ENCODE measurements at places on chromosomes 4 and X.

- DNase-seq, result no peak
Measured at GRCh38 chrX:129842510-129843208, 1.0 kb downstream of the ZDHHC9 start.

DNA sequence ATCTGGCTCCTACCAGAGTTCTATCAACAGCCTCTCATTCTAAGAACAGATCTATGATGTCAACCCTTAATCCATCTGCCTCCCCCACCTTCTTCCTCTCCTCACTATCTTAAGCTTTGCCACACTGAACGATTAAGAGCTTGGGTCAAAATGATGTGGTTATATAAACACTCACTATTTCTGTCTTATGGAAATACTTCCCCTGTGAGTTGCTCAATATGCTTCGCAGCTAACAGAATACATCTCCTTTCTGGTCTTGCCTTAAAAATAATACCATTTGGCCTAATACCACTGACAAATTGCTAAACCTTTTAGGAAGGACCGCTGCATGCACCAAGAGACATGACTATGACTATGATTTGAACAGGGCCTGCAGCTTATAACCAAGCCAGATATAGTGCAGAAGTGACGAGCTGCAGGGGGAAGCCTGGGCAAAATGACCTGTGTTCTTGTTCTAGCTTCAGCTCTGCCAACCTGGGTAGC is 130.9 kb downstream of the RNF150 start:
- DNase-seq, result no peak

DNA sequence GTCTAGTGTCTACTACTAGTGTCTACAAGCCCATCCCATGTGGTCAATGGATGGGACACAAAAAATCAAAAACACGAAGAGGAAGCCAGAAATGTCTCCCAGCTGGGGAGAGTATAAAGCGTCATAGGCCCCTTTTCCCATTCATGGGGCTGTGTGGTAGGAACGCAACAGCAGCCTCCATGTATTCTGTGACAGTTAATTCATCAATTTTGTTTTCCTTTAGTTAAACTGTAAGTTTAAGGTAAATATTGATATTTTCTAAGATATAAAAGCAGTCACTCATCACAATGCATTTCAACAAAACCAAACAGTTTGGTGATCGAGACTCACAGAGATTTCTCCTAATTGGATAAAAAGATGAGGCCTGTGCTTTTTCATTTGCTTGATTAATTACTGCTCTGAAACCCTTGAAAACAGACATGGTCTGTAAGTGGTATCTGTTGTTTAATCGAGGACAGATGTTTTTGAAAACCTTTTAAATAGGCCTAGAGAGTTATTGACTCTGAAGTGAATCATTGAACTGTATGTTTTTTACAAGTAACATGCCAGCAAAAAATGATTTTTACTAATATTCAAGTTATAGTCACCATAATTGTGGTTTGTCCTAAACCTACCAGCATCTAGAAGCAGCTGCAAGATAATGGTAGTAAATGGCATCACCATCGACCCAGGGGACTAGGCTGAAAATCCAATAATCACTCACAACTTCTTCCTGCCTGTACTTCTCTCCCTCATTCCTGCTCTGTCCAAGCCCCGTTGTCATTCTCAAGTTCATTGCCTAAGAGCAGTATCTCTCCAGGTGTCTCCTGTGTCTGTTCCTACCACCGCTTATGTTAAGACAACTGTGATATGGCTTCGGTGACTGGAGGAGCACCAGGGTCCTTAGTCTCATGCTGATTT is 87.7 kb upstream of the SHISA3 start:
- DNase-seq, result no peak

DNA sequence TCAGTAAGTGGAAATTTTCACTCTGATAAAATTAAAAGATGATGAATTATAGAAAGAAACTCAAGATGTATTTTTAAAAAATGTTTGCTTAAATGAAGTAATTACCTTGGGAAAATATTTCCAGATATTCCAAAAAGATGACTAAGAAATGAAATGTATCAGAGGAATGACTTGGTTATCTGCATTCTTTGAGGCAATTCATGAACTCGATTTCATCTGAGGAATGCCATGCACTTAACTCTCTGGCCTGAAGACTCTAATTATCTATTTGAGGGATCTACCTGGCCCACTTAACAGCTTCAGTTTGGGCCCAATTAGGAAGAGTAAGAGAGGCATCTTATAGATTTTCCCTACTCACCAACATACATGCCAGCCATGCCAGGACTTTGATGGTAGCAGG is 182.3 kb downstream of the INPP4B start:
- DNase-seq, result no peak

DNA sequence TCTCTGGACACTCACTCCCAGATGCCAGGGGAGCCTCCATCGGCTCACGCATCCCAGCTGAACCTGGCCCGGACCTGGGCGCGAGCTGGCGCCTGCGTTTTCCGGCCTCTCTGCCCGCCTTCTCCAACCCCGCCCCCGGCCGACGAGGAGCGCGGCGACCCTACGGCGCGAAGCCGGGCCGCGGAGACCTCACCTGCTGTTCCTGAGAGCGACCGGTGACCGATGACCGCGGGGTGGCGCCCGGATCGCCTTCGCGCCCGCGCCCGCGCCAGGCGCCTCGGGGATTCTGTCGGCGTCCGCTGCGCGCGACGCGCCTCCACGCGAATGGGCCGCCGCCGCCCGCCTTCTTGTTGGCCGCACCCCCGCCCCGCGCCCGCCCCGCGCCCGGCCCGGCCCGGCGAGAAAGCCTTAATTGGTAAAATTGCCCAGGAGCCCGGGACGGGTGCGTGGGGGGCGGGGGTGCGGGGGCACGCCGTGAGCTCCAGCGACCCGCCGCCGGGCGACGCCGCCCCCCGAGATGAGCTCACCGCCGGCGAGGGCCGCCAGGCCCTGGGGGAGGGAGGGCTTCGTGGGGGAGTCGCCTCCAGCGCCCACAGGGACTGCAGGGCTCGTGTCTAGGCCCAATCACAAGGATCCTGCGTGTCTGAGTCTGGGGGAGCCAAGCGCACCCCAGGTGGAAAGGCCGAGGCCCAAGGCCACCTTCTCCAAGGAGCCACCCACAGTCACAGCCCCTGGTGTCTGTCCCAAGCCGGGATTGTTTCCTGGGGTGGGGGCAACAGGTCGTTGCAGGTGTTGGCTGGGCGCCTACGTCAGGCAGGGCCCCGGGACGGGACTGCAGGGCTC is at the start of gene FLNA:
FLNA (minus strand) TSS at position 322 of the 843 bp plus-strand sequence. CDS start 3,389 bp downstream, outside the sequence.
- no peak for DNase-seq

DNA sequence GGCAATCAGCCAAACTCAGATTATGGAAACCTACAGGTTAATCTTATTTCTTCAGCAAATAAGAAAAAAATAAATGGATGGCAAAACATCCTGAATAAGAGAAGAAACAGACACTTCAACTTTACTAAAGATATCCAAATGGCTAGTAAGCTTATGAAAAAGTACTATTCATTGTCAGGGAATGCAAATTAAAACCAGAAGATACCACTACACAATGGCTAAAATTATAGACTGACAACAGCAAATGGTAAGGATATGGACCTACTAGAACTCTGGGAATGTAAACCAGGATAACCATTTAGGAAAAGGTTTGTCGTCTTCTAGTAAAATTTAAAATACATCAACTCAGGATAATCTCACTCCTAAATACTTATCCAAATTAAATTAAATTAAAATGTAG is 24.3 kb downstream of the GRSF1 start:
- DNase-seq, result no peak

DNA sequence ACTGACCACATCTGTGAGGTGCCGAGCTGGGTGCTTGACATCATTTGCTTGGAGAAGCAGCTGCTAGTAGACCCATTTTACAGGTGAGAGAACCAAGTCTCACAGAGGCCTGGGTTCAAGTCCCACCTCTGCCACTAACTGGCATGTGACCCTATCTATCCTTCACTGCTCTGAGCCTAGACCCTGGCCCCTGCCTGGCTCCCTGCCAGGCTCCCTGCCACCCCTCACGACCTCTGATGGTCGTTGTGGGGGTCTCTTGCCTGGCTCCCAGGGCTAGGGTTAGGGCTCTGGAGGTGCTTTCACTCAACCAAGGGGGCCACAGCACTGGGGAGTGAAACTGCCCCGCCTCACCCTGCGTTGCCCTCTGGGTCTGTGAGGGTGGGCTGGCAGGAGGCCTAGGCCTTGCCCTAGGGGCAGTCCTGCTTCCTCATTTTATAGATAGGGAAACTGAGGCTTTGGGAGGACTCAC is 7.2 kb upstream of the ADD1 start:
- no peak for DNase-seq

DNA sequence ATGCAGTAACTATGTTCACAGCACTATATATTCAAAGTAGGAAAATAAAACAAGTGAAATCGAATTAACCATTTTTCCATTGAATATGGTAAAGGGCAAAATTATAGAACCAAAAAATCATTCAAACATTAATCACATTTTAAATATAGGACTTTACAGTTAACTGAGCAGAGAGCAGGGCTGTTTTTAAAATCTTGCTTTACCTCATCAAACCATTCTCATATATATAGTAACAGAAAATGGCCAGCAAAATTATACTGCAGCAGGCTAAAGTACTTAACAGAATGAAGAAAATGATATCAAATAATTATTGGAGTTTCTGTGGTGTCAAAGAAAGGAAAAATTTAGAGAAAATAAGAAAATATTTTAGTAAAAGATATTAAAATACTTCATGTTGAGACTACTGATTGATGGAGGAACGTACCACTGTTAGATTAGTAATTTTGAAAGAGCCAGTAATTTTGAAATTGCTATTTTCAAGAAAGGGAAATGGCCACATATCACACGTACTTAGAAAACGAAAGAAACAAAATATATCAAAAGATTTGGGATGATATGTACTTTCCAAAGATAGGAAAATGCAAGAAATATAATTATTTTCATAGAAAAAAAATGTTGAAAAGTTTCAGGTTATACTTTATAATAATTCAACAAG is 813.7 kb downstream of the DMD start:
- DNase-seq, result no peak

DNA sequence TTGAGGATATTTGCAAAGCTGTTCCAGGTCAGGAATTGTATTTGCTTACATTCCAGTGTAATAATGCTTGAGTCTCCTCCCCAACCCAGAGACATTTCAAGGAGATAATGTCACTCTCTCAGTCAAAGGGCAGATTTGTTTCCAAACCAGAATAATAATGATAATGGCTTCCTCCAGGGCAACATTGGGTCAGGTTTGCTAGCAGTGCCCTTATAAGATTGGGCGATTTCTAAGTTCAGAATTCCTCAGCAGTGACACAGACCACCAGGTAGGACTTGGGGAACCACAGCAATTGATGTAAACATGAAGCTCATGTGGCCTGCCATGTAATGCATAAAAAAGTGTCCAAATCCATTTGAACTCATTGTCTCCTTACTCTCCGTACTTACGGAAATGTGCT is 125.2 kb downstream of the BMP15 start:
- no peak for DNase-seq

- no peak for DNase-seq
Measured at GRCh38 chrX:1361275-1361674, 24.7 kb downstream of the IL3RA start.

- no peak for DNase-seq
Measured at GRCh38 chrX:8679550-8679949, 52.4 kb downstream of the ANOS1 start.

DNA sequence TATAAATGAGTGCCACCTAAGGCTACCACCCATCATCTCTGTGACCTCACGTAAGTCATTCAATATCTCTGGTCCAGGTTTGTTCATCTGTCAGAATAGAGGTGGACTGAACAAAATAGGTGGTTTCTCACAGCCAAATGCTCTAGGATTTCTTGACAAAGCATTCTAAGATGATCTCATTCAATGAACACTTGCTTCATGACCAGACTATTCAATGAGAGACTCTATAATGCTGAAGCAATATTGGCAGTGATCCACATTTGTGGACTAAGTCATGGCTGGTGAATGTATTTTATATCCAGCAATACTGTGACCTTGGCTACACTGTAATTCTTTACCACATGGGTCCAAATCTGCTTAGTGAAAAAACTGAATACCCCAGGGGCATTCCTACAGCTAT is 37.9 kb downstream of the LDB2 start:
- DNase-seq, result no peak

DNA sequence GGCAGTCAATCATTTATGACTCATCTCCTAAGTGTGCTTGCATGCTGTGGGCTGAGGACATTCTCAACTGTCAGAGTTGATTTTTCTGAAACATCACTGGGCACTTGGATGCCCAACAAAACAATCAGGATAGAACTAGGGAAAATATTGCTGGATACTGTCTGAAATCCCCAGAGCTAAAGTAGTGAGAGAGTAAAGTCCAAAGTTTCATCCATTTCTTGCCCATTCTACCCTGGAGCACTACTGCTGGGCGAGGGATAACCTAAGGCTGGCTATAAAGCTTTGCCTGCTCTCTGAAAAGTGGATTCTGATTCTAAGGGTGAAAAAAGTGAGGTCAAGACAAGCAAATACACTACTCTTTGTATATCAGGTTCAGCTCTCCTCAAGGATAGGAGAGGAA is 279.6 kb upstream of the EDA2R start:
- DNase-seq, result no peak

DNA sequence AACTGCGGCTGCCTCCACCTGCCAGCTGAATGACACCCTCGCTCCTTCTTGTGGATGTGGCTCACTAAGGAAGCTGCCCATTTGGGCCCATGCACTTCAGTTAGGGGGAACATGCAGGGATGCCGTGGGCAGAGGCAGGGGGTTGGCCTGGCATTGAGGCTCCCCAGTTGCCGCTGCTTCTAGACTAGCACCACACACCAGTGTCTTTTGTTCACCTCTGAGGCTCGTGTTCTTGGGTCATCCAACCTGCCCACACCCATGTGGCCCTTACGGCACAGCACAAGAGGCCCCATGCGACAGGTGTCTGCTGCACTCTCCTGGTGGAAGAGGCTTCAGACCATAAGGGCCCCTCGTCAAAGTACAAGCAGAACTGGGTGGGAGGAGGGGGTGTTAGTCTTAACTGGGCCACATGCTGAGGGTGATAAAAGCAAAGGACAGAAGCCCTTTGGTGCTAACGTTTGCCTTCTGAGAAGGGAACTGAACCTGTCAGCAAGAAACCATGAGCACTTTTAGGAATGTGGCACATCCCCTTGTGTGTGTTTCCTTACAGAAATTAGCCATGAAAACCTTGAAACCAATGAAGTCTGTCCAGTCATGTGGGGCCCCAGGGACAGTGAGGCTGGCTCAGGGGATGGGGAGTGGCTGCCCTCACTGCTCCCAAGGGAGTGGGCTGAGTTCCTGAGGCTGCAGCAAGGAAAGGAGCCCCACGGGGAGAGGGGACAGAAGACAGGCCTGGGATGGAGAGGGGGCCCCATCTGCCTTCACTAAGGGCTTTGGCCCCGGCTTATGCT is 39.2 kb downstream of the MAP7D3 start:
- DNase-seq, result peak; percentile 77

DNA sequence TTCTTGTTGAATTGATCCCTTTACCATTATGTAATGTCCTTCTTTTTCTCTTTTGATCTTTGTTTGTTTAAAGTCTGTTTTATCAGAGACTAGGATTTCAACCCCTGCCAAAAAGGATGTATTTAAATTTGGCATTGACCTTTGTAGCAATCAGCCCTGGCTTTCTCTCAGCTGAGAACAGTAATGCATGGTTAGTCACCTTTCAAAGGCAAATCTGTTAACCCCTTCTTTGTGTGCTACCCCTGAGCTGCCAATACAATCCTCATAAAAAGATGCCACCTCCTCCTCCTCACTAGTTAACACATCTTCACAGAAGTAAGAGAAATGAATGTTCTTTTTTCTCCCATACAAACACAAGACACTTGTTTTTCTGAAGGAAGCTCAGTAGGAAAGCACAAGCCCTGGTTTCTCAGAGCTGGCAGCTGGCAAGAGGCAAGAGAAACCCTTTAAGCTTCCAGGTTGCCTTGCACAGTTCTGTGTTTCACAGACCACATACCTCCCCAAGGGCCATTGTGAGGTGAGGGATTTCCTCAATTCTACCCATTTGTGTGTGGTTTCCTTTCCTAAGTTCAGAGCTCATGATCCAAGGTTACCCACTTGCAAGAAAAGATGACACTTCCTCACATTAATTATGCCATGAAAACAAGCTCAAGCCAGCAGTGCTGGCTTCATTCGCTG is 122.6 kb downstream of the RCHY1 start:
- DNase-seq, result no peak
